WTC11 (cell line): ENCODE measurements at places on chromosomes 7 and 10.

DNA sequence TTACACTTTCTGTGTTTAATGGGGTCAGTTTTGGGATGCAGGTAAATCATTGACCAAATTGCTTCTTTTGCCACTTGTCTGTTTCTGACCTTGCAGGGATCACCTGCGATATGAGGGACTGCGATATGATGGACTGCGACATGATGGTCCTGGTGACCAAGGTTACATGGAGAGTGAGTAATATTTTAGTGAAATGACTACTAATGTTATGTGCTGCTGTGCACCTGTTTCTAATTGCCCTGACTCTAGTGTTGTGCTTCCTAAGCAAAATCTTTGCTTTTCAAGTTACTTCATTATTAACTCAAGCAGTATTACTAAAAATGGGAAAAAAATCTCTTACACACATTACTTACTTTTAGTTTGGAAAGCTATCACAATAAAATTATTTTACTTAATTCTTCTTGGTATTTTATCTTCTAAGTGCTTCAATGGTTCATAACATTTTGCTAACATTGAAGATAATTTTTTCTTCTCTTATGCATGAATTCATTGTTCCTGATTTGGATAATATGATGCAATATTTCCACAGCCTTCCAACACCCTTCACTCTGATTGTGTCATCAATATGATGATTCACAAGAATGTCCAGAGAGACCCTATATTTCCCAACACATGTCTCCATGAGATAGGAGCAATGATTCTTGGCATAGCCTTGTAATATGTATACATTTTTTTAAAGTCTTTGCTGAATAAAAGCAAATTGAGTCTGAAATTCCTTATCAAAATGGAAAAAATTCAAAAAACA, 306.2 kb upstream of the AKR1E2 start:
- no peak for DNase-seq

- DNase-seq = no peak
Measured at GRCh38 chr10:30353851-30354250, 4.8 kb upstream of the MTPAP start.

DNA sequence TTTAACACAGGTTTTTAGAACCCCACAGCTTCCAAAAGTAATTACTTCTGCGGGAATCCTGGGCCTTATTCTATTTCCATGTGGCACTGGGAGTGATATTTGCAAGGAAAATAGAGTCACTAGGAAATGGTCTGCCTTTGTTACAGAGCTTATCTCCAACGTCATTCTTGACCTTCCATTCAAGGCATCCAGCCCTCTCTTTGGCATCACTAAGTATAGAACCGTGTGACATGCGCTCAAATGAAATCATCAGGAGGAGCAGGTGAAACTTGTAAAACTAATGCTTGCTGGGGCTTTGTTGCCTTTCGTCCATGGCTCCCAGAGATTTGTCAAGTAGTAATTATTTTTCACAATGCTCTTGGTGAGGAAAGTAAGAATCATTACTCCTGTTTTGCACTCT, 73.4 kb downstream of the PAPSS2 start:
- no peak for DNase-seq

GRCh38 chr7:37040330-37040729, 316.0 kb upstream of the AOAH start:
- DNase-seq = no peak

GRCh38 chr7:12244694-12245093, 33.6 kb downstream of the TMEM106B start:
- DNase-seq = no peak

DNA sequence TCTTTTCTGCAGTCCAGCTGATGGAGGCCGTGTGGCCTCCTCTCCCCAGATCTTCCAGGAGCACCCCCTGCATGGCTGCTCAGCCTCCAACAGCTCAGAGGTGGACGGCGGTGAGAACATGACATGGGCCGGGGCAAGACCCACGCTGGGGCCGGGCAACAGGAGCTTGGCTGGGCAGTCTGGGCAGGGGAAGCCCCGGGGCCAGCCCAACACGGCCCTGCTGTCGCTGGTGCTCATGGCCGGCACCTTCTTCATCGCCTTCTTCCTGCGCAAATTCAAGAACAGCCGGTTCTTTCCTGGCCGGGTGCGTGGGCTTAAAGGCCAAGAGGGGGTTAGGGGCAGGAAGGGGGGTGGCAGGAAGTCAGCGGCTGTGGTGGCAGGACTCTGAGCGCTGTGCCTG, 6.6 kb downstream of the FASTK start:
- DNase-seq = no peak

DNA sequence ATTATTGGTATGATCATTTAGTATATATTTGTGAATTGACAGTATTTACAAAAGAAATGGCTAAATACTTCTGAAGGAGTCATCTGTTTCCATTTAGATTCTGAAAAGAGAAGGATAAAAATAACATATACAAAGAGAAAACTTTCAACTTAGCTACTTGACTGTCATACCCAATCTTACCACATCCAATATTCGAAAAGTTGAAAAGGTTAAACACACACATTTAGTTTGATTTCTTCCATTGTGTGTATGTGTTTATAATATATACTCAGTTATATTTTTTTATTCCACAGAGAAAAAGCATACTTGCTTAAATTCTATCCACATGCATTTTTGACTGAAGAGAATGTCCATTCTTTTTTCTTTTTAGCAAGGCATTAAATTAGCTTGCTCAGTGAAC, 470.7 kb downstream of the TFEC start:
- DNase-seq = no peak
